ENCODE measurements at places on chromosomes 13 and 19. TPM values are rescaled to one million over a fixed set of nuclear protein-coding genes. Genes with fewer than 3 reads are reported as not detected.

The LACC1 gene
- total RNA-seq = 5.3 TPM

The ATP4B gene
- not detected for total RNA-seq

The SHISA2 gene
- not detected for total RNA-seq

The ZNF865 gene
- total RNA-seq = 13.8 TPM

The C19orf53 gene
- total RNA-seq = 162 TPM

The GTPBP3 gene
- 14.7 TPM for total RNA-seq

The PTH2 gene
- total RNA-seq = not detected

The SLITRK1 gene
- 26.6 TPM for total RNA-seq

DNA sequence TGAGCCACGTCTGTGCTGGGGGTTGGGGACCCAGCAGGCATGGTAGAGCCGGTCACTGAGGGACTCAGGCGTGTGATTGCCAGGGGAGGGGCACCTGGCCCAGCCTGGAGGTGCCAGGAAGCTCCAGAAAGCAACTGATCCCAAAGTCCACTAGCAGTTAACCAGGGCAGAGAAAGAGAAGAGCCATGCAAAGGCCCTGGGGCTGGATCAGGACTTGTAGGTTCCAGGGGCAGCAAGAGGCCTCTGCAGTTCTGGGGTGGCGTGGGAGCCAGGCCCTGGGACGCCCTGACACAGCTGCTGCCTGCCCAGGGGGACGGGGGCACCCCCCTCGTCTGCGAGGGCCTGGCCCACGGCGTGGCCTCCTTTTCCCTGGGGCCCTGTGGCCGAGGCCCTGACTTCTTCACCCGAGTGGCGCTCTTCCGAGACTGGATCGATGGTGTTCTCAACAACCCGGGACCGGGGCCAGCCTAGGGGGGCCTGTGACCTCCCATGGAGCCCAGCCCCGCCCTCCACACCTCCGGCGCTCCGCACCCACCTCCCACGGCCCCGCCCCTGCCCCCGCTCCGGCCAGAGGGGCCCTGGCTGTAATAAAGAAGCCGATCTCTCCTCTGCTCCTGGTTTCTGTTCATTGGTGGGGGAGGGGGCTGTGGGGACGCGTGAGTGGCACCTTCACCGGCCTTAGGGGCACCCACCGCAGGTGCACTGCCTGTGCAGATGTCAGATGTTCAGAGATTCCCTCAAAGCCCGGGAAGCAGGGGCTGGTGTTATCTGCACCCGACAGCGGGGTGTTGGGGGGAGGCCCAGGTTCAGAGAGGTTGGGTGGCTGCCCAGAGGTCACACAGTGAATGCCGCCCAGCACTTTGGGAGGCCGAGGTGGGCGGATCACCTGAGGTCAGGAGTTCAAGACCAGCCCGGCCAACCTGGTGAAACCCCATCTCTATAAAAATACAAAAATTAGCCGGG is 4.1 kb downstream of the AZU1 start:
- peaks cover 8% of the 10 kb centered on the region for H3K27me3 ChIP-seq
- H3K4me1 ChIP-seq = peaks cover 4% of the 10 kb centered on the region
- no peak overlapping the region for H3K4me3 ChIP-seq
- no peaks in the 10 kb centered on the region for H3K36me3 ChIP-seq
- DNase-seq = no peak

DNA sequence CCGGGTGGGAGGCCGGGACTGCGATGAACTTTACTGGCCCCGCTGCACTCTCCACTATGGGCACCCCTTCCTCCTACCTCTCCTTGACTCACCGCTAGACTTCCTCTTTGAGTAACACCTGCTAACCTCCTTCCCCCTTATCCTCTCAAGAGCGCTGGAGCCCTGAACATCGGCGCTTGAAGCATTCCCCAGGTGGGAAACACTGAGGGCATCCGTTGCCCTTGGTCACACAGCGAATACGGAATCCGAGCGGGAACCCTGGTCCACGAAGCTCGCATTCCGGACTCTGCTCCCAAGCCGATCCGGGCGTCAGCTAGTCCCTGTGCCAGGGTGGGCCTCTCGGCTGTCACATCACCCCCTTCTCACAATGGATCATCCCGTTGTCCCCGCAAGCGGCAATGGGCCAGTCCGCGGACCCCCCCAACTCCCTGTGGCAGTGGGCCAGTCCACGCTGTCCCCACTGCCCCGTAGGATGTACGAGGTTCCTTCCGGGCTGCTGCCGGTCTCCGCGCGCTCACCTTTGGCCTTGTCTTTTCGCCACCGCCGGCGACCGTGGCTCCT is 4.2 kb downstream of the LIPE start:
- DNase-seq = no peak
- H3K4me1 ChIP-seq = peaks cover 35% of the 10 kb centered on the region
- H3K27me3 ChIP-seq = peaks cover 3% of the 10 kb centered on the region
- H3K27ac ChIP-seq = peak overlapping the region; percentile 83
- peak overlapping the region; percentile 88 for H3K4me3 ChIP-seq

- H3K36me3 ChIP-seq = no peaks in the 10 kb centered on the region
- H3K4me1 ChIP-seq = no peaks in the 10 kb centered on the region
- no peak overlapping the region for H3K4me3 ChIP-seq
- DNase-seq = no peak
Measured at GRCh38 chr13:80473695-80474094, 132.8 kb upstream of the SPRY2 start.

- no peak overlapping the region for H3K4me3 ChIP-seq
- H3K4me1 ChIP-seq = peaks cover 7% of the 10 kb centered on the region
- H3K27me3 ChIP-seq = peaks cover 16% of the 10 kb centered on the region
- DNase-seq = no peak
- no peaks in the 10 kb centered on the region for H3K36me3 ChIP-seq
Measured at GRCh38 chr19:47523473-47523872, 8.6 kb upstream of the NAPA start.

GRCh38 chr19:49749055-49749716 is 13.9 kb downstream of the TSKS start:
- H3K27ac ChIP-seq = no peak overlapping the region
- H3K4me3 ChIP-seq = no peak overlapping the region
- peaks cover 2% of the 10 kb centered on the region for H3K27me3 ChIP-seq
- no peaks in the 10 kb centered on the region for H3K36me3 ChIP-seq

GRCh38 chr13:25857830-25858229 is 194.0 kb downstream of the SHISA2 start:
- H3K4me1 ChIP-seq = no peaks in the 10 kb centered on the region
- no peak overlapping the region for H3K27ac ChIP-seq
- DNase-seq = no peak
- no peak overlapping the region for H3K4me3 ChIP-seq
- H3K36me3 ChIP-seq = no peaks in the 10 kb centered on the region

- peaks cover 6% of the 10 kb centered on the region for H3K27me3 ChIP-seq
- no peak within 1 kb of the TSS for H3K4me3 ChIP-seq
- H3K36me3 ChIP-seq = no peaks in the 10 kb centered on the region
Measured at GRCh38 chr19:51082611-51083010, at the start of gene KLK14. Gene KLK14 (minus strand): TSS chr19:51082887. CDS start chr19:51082614, 273 bp downstream.

DNA sequence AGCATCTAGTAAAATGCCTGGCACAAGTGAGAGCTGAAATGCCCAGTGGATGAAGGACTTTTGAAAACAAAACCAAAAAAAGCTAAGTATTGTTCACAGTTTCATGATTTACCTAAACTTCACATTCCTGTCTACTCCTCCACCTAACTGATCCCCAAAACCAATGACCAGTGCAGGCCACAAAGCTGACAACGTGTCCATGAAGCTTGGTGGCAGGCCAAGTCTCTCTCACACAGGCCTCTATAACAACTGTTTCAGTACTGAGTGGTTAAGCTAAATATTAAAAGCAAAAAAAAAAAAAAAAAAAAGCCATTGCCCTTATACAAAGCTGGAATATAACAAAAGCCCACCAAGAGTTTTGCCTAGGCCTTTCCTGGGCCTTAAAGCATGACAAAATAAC is 36.4 kb downstream of the STK24 start:
- H3K27me3 ChIP-seq = peaks cover 5% of the 10 kb centered on the region
- H3K27ac ChIP-seq = peak overlapping the region; percentile 95
- H3K36me3 ChIP-seq = peaks cover 13% of the 10 kb centered on the region
- H3K4me3 ChIP-seq = peak overlapping the region; percentile 64

- H3K4me3 ChIP-seq = no peak overlapping the region
- peaks cover 35% of the 10 kb centered on the region for H3K4me1 ChIP-seq
- H3K27me3 ChIP-seq = peaks cover 6% of the 10 kb centered on the region
- H3K27ac ChIP-seq = no peak overlapping the region
- no peak for DNase-seq
- peaks cover 9% of the 10 kb centered on the region for H3K36me3 ChIP-seq
Measured at GRCh38 chr13:110354715-110355473, 47.8 kb downstream of the COL4A2 start.

DNA sequence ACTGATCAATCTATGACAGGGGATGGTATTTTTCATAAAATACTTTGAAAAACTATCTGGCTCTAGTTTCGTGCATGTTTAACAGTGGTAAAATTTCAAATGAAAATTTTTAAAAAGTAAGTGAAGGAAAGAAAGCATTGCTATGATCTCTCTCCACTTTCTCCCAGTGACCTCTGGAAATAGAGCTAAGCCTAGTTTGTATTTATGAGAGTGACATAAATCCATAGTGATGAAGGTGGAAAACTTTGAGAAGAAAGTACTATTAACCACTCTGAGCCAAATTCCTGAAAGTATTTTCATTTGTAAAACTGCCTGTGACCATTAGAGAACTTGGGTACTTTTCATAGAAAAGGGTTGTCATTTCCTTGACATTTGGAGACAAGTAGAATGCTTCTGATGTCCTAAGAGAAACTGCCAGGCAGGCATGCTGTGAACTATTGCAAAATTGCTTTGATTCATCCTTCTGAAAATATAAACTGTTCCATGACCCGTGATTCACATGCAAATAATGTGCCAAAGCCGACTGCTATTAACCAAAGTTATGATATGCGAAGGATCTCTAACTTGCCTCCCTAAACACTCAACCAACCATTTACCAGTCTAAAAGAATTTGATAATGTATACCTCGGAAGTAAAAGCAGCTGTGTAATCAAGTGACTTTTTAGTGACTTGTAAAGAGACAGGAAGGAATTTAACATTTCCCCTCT is 133.2 kb downstream of the VWA8 start:
- peak; percentile 89 for DNase-seq
- peaks cover 24% of the 10 kb centered on the region for H3K36me3 ChIP-seq
- peaks cover 47% of the 10 kb centered on the region for H3K4me1 ChIP-seq
- peak overlapping the region; percentile 78 for H3K27ac ChIP-seq

GRCh38 chr13:91236182-91236581 is 111.3 kb upstream of the MIR17HG start:
- no peak for DNase-seq
- no peaks in the 10 kb centered on the region for H3K4me1 ChIP-seq
- H3K36me3 ChIP-seq = no peaks in the 10 kb centered on the region
- H3K27ac ChIP-seq = no peak overlapping the region
- no peaks in the 10 kb centered on the region for H3K27me3 ChIP-seq

GRCh38 chr13:27401210-27401609 is 23.2 kb upstream of the GTF3A start:
- peaks cover 19% of the 10 kb centered on the region for H3K27me3 ChIP-seq
- H3K4me3 ChIP-seq = no peak overlapping the region
- DNase-seq = no peak
- peaks cover 16% of the 10 kb centered on the region for H3K4me1 ChIP-seq
- no peak overlapping the region for H3K27ac ChIP-seq

DNA sequence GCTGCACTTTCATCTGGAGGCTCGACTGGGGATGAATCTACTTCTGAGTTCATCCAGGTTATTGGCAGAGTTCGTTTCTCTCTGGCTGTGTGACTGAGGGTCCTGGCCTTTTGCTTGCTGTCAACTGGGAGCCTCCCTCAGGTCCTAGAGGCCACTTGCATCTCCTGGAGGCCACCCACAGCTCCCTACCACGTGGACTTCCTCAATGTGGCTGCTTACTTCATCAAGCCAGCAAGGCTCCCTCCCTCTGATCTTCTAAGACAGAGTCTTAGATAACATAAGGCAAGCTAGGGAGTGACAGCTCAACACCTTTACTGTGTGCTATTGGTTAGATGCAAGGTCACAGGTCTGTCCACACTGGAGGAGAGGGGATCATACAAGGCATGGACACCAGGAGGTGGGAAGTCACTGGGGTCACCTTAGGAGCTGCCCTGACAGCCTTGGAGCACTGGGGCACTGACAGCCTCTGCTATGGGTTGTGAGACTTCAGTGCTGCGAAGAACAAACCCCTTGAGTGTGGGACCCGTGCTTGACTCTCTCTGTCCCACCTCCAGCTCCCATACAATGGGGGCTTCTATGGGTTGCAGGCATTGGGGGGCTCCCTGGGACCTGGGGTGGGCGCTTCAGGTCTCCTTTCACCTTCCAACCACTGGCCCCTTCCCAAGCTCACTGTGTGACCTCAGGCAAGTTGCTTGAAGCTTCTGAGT is 5.3 kb downstream of the FAM187B start:
- DNase-seq = no peak
- 0 out of 2 replicates have a peak, but pooled peaks cover 5% of the 10 kb centered on the region for H3K4me1 ChIP-seq
- H3K36me3 ChIP-seq = no peaks in the 10 kb centered on the region
- H3K4me3 ChIP-seq = no peak overlapping the region
- H3K27me3 ChIP-seq = peaks cover 20% of the 10 kb centered on the region

DNA sequence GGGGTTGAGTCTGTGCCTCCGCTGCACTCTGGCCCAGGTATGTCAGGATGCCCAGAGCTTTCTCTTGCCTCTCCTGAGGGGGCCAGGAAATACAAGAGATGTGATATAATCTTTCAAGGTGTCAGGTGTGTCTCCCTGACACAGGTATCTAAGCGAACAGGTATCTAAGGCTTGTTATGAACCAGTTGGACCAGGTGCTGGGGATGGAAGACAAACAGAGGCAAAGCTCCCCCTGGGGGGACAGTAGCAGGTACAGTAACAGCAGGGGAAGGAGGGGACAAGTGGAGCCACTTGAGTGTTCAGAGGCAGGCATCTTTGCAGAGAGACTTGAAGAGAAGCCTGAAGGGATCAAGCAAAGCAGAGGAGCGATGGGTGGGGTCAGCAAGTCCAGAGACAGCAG is 2.6 kb downstream of the LENG1 start:
- H3K4me1 ChIP-seq = peaks cover 52% of the 10 kb centered on the region
- peaks cover 10% of the 10 kb centered on the region for H3K27me3 ChIP-seq
- H3K27ac ChIP-seq = peak overlapping the region; percentile 64
- no peak for DNase-seq
- H3K36me3 ChIP-seq = peaks cover 31% of the 10 kb centered on the region

DNA sequence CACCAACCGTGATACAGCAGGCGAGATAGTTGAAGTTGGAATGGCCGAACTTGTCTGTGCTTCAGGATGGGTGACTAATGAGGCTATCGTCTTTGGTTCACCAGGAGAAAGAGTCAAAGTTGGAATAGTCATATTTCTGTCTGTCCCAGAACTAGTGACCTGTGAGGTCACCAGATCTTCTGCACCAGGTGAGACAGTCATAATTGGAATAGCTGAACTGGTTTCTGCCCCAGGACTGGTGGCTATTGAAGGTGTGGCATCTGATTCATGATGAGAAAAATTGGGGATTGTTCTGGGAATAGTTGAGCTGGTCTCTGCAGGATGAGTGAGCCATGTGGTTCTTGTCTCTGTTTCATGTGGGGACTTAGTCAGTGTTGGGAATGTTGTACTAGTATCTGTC is 71.6 kb downstream of the MUC16 start:
- no peaks in the 10 kb centered on the region for H3K27me3 ChIP-seq
- no peak overlapping the region for H3K27ac ChIP-seq
- DNase-seq = no peak
- no peaks in the 10 kb centered on the region for H3K4me1 ChIP-seq
- H3K4me3 ChIP-seq = no peak overlapping the region
- peaks cover 11% of the 10 kb centered on the region for H3K36me3 ChIP-seq

GRCh38 chr19:51352783-51353360 is 10.9 kb upstream of the VSIG10L start:
- peaks cover 27% of the 10 kb centered on the region for H3K36me3 ChIP-seq
- no peak overlapping the region for H3K4me3 ChIP-seq
- peaks cover 3% of the 10 kb centered on the region for H3K27me3 ChIP-seq
